ENCODE measurements at places on chromosomes 5 and 9.

DNA sequence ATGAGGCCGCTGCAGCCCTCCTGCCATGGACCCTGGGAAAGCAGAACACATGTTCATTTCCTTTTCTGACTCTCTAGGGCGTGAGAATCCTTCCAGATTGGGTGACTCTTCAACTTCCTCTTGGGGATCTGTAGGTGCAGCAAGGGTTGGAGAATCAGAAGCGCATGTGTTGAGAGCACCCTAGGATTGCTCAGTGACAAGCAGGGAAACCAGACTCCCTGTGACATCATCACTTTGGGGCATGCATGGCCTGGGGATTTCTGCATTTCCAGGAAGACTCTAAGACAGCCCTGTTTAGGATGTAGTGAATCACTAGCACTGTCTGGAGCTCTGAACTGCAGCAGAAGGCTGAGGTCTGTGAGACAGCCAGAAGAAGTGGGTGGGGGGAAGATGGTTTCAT, 15.1 kb upstream of the LCP2 start:
- DNase-seq = no peak

DNA sequence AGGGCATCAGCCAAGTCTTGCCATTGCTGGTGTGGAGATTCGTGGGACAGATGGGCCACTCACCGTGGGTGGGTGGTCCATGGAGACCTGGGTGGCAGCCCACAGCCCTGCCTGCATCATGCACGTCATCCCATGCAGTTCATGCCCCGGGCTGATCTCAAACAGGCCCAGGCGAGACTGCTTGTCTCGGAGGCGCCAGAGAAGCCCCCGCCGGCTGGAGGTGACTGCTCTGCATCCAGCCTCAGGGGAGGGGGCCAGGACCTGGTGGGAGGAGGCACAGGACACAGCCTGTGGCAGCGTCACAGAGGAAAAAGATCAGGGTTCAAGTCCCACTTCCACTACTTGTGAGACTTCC, 975 bp downstream of the PIP5KL1 start:
- no peak for DNase-seq

DNA sequence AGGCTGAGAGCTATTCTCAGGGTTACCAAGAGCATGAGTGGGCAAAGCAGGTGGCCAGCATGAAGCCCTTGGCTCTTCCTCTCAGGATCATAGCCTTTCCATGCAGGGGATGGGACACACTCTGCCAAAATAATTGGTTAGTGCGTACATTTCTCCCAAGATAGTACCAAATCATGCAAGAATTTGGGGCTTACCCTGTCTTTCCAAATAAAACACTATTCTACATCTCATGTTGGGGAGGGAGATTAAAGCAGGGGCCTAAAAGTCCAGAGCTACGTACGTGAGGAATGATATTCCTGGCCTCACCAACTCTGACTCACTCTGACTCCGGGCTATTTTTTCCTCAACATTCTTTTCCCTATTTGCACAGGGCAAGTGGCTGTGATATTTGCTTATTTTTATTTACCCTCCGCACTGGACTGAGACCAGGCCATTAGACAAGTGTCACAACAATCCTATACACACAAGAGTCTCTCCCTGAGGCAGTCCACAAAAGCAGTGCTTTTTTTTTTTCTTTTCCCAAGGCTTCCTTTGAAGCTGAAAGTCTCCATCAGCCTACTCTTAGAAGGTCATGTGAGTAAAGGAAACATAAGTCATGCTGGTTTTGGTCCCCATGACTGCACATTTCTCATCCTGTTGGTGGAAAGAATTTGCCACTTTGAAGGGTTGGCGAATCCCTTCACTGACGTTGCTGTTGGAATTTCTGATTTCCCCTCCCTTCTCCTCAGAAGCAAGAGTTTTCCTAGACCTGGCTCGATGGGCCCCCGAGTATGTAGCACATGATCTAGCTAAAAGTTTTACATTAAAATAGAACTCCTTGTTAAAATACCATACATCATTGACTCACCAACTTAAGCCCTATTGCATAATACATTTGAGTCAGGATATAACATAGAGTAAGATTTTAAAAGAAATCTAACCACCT, 40.0 kb downstream of the TMEM252 start:
- DNase-seq = no peak

DNA sequence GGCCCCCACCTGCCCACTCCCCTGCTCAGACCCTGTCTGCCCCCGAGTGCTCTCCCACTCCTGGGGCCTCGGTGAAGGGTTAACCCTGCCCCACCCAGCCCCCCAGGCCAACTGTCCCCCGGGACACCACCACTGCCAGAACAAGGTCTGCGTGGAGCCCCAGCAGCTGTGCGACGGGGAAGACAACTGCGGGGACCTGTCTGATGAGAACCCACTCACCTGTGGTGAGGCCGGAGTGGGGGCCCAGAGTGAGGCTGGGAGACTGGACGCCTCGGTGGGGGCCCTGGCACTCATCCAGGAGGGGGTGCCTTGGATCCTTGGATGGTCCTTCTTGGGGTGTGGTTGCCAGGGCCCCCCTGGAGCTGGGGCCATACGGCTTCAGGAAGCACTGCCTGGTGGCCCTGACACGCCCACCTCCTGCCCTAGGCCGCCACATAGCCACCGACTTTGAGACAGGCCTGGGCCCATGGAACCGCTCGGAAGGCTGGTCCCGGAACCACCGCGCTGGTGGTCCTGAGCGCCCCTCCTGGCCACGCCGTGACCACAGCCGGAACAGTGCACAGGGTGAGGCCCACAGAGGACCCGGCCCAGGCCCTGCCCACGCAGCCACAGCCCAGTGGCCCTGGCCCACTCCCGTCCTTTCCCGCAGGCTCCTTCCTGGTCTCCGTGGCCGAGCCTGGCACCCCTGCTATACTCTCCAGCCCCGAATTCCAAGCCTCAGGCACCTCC, 2.1 kb downstream of the MAMDC4 start:
- no peak for DNase-seq

- DNase-seq = no peak
These were observed 71.0 kb downstream of the MED10 start for GRCh38 chr5:6307304-6307703.

DNA sequence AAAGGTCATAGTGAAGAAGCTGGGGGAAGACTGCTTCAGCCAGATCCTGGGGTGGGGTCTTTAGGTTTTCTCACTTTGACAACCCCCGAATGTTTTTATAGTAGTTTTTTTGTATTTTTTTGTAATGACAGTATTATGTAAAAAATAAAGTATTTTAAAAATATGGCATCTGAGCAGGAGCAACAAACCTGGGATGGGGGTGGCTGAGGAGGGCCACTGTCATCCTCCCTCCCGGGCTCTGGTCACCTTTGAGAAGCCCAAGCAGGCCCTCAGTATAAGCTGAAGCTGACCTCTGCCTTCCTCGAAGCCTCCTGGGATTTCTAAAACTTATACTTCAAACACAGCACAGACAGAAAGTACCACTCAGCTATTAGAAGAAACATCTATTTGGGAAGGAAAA, 8.7 kb downstream of the DNAJB5 start:
- DNase-seq = peak; percentile 2

GRCh38 chr9:7368410-7369292, 430.9 kb downstream of the DMAC1 start:
- no peak for DNase-seq

DNA sequence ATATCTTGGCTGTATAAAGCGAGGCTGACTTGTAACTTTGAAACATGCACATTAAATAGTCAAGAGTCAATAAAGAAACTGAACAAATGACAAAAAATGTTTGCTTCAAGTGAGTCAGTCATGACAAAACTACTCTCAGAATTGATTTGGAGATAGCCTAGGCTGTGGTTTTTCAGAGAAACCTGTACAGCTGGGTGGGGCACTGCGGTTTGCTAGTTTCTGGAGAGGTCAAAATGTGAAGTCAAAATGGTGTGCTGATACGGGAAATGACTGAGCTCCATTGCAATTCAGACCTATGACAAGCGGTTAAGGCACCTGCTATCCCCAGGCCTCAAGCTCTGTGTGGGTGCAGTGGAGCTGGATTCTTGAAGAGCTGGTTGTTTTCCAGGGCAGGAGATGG, 10.3 kb upstream of the CD180 start:
- peak; percentile 76 for DNase-seq

DNA sequence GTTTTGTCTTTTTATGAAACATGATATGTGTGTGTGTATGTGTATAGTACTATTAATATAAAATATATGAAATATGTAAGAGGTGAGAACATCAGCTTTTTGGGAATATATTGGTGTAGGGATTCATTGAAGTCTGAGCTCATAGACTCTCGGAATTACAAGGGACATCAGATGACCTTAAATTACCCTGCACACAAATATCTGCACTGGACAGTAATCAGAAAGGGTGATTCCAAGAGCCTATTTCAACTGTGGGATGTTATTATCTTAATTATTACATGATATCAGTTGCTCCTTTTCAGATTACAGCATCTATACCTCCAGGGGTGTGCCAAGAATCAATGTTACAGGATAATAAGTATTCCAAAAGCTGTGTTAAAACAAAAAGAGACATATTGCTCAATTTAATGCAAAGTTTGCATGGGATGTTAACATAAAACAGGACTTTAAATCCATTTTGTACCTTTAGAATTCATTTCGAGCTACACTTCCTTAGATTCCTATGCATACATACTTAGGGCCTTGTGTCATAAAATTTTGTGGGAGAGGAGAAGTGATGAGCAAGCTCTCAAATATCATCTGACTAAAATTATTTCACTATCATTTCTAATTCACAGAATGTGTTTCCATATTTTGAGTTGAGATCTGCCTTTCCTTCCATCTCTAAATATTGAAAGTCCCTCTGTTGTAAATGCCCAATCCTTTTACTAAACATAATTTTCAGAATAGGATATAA, 365.2 kb downstream of the BRINP1 start:
- no peak for DNase-seq

DNA sequence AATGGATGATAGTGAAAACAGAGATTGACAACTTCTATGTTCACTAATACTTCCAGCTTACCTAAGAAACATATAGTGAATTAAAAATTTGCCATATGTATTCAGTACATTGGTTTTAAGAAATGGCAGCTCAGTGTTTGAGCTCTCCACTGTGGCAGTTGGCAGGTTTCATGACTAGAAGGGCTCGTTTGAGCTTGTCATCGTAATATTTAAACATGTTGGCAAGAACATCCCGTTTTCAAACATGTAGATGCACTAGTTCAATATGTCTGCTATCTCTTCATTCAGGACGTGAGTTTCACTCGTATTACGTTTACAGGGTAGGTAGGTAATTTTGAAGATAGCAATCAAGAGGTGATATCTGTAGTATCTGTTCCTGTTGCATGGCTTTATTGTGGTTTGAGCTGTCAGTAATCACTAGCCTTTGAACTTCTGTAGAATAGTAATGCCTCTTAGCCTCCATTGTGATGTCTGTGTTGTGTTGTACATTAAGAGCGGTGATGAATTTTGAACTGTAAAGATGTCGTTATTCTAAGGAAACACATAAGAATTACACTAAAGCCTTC, 74.8 kb downstream of the NLN start:
- DNase-seq = no peak

DNA sequence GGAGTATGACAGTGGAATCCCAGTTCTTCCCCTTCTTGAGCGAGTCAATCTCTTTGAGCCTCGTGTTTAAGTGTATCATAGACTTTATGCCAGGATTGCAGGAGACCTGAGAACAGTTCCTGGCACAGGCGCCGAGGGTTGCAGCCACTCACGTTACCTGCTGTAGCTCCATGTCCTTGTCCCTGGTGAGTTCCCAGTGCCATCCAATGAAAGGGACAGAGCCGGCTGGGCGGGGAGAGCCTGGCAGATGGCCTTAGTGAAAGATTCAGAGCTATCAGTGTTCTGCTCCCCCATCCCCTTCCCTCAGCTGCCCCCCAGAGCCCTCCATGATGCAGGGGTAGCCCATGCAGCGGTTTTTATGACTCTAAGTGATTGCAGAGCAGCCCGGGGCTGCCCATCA, 554.0 kb downstream of the BNC2 start:
- no peak for DNase-seq

DNA sequence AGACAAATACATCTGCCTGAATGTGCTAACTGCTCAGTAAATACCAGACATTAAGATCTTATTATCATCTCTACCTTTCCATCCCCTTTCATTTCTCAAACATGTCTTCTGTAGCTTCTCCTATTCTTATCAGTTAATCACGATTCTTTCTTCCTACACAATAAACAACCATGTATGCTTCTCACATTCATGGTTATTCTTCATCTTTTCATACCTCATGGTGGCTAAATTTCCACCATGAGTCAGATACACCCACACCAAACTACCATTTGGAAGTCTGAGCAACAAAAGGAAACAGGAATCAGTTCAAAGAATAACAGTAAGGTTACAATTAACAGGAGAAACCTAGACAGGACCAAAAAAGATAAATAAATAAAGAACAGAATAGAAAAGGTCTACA, 7.7 kb downstream of the ZNF622 start:
- DNase-seq = no peak

DNA sequence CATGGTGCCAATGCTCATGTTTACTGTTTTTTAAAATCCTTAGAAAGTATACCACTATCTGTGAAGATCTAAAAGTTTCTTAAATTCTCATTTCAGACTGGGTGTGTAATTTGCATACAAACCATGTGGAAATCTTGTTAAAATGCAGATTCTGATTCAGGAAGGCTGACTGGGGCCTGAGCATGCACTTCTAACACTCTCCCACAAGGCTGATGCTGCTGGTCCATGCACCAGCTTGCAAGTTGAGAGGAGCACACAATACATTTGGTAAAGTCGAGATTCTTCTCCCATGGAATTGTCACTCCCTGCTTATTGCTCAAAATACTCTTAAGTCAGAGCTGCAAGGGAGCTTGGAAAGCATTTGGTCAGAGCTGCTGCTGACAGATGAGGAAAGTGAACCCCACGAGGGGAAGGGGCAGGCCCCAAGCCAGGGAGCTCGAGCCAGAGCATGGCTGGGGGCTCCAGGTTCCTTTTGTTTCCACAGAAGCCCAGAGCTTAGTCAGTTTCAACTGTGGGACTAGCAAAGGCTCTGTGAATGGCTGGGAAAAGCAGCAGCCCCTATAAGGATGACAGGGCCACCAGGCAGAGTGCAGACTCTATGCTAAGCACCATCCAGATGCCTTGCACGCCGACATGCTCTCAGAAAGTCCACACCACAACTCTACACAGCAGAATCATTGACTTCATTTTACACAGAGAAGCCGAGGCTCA, 93.5 kb upstream of the HAND1 start:
- no peak for DNase-seq

GRCh38 chr5:125017796-125018195, 271.4 kb upstream of the ZNF608 start:
- no peak for DNase-seq

DNA sequence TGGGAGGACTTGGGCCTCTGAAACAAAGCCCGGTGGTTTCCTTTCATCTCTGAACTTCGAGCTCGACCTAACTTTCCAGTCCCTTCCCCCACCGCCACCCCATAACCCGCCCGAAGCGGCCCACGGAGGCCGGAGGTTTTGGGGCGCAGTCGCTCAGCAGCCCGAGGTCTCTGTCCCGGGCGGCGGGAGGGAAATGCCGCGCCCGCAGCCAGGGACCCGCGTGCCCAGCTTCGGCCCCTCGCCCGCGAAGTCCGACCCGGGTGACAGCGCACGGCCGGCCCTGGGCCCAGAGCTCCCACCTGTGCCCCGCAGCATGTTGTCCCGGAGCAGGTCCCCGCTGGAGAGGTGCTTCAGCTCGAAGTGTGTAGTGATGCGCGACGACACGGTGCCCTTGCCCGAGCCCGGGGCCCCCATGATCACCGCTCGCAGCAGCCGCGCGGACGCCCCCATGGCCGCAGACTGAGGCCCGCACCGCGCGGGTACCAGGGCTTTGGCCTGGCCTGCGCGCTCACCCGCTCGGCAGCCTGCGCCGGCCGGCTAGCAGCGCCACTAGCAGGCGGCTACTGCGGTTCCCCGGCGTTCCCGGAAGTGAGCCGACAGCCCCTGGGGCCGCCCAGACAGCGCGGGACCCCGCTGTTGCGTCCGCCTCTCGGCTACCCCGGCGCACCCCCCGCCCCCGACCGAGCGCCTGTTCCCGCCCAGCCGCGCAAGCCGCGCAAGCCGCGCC, at the start of gene AK3:
Gene AK3, minus strand, starts transcription at position 565 of the 727 bp plus-strand sequence. Its CDS starts 115 bp downstream, at position 450.
- peak; percentile 98 for DNase-seq

- DNase-seq = no peak
These were observed 526.8 kb upstream of the GRAMD2B start for GRCh38 chr5:125896368-125896767.
